Right cardiac atrium (tissue), 5 donors: ENCODE measurements at places on chromosomes 7 and 10. TPM values are rescaled to one million over a fixed set of nuclear protein-coding genes. Genes with fewer than 3 reads are reported as not detected.

Gene HTR5A
- total RNA-seq, result not detected

Gene HBP1
- total RNA-seq, result 64.4 TPM

Gene ANKRD61
- not detected for total RNA-seq

Gene NPSR1
- not detected for total RNA-seq
